Breast epithelium (tissue), 4 donors: ENCODE measurements at places on chromosomes 5 and 9. TPM values are rescaled to one million over a fixed set of nuclear protein-coding genes. Genes with fewer than 3 reads are reported as not detected.

DDX4 gene
- total RNA-seq: not detected

GCNT4 gene
- total RNA-seq: 2.3 TPM

DNA sequence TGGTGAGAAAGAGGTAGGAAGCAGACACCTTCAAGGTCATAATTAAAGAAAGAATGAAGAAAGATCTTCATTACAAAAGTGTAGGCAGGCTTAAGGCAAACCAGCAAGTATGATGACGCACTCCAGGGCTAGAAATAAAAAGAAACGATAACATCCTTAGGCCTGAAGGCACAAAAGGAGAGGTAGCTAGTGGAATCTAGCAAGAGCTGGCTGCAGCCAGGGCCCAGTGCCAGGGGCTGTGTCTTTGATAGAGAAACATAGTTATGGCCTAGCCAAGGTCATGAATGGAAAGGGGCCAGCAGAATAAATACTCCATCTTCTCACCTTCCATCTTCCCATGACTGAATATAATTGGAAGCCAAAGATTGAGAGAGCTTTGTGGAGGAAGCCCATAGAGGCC, 6.8 kb upstream of the SH3TC2 start:
- H3K36me3 ChIP-seq: no peaks in the 10 kb centered on the region
- H3K27ac ChIP-seq: no peak overlapping the region
- no peak overlapping the region for H3K4me3 ChIP-seq
- no peak for DNase-seq
- H3K4me1 ChIP-seq: no peaks in the 10 kb centered on the region

DNA sequence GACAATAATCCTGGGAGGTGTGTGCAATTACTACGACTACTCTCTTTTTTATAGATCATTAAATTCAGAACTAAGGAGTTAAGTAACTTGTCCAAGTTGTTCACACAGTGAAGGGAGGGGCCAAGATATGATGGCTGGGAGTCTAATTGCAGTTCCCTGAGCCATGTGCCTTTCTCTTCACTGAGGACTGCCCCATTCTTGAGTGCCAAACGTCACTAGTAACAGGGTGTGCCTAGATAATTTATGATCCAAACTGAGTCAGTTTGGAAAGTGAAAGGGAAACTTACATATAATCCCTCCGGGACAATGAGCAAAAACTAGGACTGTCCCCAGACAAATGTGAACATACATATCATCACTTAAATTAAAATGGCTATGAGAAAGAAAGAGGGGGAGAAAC, 20.2 kb downstream of the IL7R start:
- H3K4me1 ChIP-seq: no peaks in the 10 kb centered on the region
- no peak overlapping the region for H3K27ac ChIP-seq
- no peaks in the 10 kb centered on the region for H3K27me3 ChIP-seq

DNA sequence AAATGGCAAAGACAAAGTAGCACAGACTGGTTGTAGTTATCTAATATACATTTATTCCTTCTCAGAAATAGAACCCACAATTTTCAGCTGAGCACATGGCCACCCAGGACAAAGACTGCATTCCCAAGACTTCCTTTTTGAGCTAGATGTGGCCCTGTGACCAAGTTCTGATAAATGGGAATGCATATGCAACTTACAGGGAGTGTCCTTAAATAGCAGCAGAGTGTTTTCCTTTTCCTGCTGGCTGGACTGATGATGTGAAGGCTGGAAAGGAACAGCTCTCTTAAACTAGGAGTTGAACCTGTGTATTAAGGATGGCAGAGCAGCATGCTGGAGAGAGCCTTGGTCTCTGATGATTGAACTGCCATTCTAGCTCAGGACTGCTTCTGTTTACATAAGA, 74.7 kb upstream of the TNPO1 start:
- no peaks in the 10 kb centered on the region for H3K4me1 ChIP-seq
- H3K27ac ChIP-seq: no peak overlapping the region
- H3K4me3 ChIP-seq: no peak overlapping the region
- H3K36me3 ChIP-seq: no peaks in the 10 kb centered on the region
- no peaks in the 10 kb centered on the region for H3K27me3 ChIP-seq

DNA sequence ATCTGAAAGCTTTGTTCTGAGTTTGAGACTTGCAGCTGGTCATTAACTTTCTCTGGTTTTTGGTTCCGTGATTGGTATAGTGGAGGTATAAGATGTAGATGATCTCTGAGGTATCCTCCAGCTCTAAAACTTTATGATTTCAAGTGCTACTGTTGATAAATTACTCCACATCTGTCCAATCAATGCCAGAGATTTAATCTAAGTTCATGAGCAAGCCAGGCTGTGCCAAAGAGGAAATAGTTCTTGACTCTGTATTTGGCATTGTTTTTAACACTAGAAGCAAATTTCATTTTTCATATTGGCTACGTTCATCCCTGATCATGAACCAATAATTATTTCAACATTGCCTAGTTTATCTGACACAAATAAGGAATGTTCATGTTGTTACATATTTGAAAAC, 28.5 kb upstream of the CHD1 start:
- no peaks in the 10 kb centered on the region for H3K36me3 ChIP-seq
- no peak for DNase-seq
- H3K4me1 ChIP-seq: no peaks in the 10 kb centered on the region
- H3K27ac ChIP-seq: no peak overlapping the region
- no peak overlapping the region for H3K4me3 ChIP-seq
- no peaks in the 10 kb centered on the region for H3K27me3 ChIP-seq

DNA sequence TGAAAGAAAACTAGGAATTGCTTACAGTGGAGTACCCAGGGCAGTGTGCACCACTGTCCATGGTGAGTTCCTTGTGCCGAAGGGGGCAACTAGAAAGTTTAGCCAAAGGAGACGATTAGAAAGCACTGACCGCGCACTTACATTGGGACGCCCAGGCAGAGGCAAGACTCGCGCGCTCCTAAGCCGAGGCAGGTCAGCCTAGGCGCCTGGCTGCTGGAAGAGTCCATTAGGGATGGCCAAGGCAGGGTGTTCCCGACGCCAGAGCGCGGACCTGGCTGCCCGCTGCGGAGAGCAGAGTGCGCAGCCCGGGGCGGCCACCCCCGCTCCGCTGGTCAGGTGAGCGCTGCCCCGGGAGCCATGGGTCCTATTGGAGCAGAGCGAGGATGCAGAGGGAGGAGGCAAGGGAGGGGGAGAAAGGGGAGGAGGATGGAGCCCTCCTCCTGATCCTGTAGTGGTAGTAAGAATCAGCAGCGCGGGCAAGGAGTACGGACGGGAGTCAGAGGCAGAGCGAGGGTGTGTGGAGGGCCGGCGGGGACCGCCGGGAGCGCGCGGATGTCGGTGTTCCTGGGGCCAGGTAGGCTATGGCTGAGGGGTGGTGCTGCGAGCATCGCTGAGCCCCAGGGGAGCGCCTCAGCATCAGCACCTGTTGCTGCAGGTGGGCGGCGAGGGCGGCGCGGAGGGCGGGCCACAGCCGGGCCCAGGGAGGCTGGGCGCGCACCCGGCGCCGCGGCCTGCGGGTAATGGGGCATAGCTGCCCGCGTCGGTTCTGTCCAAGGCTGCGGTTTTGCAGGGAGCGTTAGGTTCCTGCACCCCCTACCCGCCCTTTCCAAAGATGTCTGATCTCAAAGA, at the start of gene ADGRV1:
ADGRV1 (plus strand) TSS at position 454 of the 849 bp plus-strand sequence; CDS start at position 553, 99 bp downstream.
- H3K4me3 ChIP-seq: peak within 1 kb of the TSS; percentile 59
- peak within 1 kb of the TSS; percentile 54 for H3K27ac ChIP-seq
- peak; percentile 87 for DNase-seq

- no peaks in the 10 kb centered on the region for H3K27me3 ChIP-seq
- H3K36me3 ChIP-seq: no peaks in the 10 kb centered on the region
- H3K4me1 ChIP-seq: peaks cover 4% of the 10 kb centered on the region
- H3K4me3 ChIP-seq: no peak overlapping the region
Measured at GRCh38 chr5:151822141-151822540, 50.4 kb downstream of the G3BP1 start.

- H3K27ac ChIP-seq: peak overlapping the region; percentile 78
- H3K4me1 ChIP-seq: peaks cover 35% of the 10 kb centered on the region
- no peaks in the 10 kb centered on the region for H3K36me3 ChIP-seq
- no peak overlapping the region for H3K4me3 ChIP-seq
Measured at GRCh38 chr5:142819825-142820224, 49.6 kb downstream of the ARHGAP26 start.

DNA sequence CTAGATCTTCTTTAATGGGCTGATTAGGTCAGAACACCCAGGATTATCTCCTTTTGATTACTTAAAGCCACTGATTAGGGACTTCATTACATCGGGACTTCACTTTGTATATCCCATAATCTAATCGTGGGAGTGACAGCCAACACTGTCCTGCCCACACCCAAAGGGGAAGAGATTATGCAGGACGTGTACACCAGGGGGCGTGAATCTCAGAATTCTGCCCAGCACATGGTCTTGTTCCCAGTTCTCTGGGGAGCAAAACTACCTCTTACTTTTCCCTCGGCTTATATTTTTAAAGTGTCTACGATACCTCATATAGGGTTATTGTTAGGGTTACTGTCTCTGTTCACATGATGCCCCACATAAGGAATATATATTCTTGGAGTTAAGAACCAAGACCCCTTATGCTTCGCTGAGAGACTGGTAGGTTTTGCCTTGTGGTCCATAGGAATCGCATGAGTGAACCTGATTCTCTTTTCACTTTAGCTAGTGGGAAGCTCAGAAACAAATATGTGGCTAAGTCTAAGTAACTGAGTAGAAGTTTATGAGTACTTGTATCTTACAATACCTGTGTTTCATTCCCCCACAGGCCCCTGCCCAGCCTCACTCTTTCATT, 192.7 kb downstream of the GNA14 start:
- no peak overlapping the region for H3K4me3 ChIP-seq
- no peaks in the 10 kb centered on the region for H3K4me1 ChIP-seq
- no peak for DNase-seq
- no peaks in the 10 kb centered on the region for H3K36me3 ChIP-seq

- H3K4me1 ChIP-seq: no peaks in the 10 kb centered on the region
- no peaks in the 10 kb centered on the region for H3K36me3 ChIP-seq
- no peak overlapping the region for H3K27ac ChIP-seq
Measured at GRCh38 chr5:96207420-96207819, 225.6 kb downstream of the PCSK1 start.

- no peaks in the 10 kb centered on the region for H3K4me1 ChIP-seq
- no peaks in the 10 kb centered on the region for H3K36me3 ChIP-seq
Measured at GRCh38 chr5:96315431-96315830, 117.6 kb downstream of the PCSK1 start.
